ENCODE measurements at places on chromosomes 1 and 21. TPM values are rescaled to one million over a fixed set of nuclear protein-coding genes. Genes with fewer than 3 reads are reported as not detected.

RSPH1 gene
- total RNA-seq, result not detected

FCRL2 gene
- total RNA-seq, result not detected

ATP5PO gene
- 349 TPM for total RNA-seq

DNA sequence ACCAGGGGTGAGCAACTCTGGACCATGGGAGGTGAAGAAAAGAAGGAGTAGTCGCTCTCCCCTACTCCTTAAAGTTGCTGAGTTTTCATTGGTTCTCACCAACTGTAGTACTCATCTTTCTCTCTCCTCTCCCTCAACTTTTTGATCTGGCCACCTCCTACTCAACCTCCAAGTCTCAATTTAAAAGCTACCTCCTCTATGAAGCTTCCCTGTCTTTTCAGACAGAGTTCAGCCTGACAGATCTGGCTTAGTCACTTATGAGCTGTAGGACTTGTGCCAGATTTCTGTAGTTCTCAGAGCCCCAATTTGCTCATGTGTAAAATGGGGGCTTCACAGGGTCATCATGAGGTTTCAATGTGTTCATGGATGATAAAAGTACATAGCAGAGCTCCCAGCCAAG, 34.5 kb upstream of the HTR1D start:
- no peak overlapping the region for H3K4me3 ChIP-seq
- no peaks in the 10 kb centered on the region for H3K36me3 ChIP-seq
- no peak for DNase-seq

DNA sequence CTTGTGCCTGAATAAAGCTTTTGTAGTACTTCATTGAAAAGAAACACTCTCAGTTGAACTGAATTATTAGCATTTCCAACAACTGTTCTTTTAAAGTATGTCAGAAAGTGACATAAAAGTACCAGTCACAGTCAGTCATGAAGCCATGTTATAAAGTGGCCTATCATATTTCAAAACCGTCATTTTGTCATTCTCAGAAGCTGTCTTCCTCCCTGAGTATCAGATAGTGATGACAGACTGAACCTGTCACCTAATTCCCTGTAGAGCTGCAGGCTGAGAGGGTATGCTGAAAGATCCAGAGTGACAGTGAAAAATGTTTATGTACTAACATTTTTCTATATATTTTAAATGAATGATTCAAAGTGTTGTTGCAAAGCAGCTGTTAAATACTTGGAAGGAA, 1121.7 kb upstream of the PRMT6 start:
- no peak overlapping the region for H3K27ac ChIP-seq
- no peak overlapping the region for H3K4me3 ChIP-seq
- no peaks in the 10 kb centered on the region for H3K36me3 ChIP-seq
- H3K27me3 ChIP-seq, result no peaks in the 10 kb centered on the region
